ENCODE measurements at places on chromosomes 16 and 17.

- no peaks in the 10 kb centered on the region for H3K27me3 ChIP-seq
- H3K4me1 ChIP-seq: peaks cover 33% of the 10 kb centered on the region
- no peak overlapping the region for H3K4me3 ChIP-seq
- peak overlapping the region; percentile 16 for H3K27ac ChIP-seq
- no peak for DNase-seq
Observed at GRCh38 chr17:7256766-7257456, 4.9 kb downstream of the ELP5 start.

DNA sequence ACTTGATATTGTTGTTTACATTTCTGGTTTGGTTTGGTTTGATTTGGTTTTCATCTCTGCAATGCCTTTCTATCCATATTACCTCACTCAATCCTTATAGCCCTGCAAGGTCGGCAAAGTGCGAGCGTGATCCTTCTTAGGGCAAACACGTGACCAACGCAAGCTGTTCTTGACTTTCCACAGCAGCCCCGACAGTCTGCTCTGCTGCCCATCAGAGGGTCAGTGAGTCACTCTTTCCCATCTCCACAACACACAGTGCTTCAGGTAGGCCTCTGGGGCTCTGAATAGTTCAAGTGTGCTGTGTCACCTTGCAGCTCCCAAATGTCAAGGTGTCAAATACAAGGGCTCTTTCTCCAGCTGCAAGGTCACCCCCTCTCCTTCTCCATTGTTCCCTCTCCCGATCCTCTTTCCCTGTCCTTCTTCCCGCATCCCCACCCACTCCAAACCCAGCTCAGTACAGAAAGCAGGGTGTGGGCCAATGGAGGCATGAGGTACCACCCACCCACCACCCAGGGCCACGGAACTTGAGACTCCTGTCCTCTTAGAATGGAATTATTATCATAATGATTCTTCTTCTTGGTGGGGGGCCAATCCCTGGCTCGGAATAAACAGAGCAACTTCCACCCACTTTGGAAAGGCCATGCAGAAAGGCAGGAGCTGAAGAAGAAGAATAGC, 139.7 kb downstream of the SLC39A11 start:
- H3K27ac ChIP-seq: no peak overlapping the region
- no peaks in the 10 kb centered on the region for H3K27me3 ChIP-seq
- H3K4me3 ChIP-seq: no peak overlapping the region
- no peaks in the 10 kb centered on the region for H3K36me3 ChIP-seq

DNA sequence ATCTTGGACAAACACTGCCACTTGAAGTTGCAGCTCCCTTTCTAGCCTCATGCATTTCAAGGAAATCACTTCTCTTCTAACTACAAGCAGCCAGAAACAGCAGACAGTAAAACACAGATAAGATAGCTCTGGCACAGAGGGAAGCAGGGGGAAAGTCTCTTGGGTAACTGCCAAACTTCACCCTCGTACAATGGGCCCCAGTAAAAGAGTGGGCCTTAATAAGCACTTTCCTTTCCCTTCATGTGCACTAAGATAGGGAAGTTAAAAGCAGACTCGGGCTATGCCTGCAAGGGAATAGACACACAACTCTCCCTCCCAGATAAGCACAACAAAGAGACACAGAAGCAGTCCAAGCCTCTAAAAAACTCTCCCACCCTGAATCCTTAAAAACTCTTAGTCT, 4.2 kb upstream of the KRTAP4-5 start:
- H3K27me3 ChIP-seq: no peaks in the 10 kb centered on the region
- H3K36me3 ChIP-seq: no peaks in the 10 kb centered on the region
- H3K27ac ChIP-seq: no peak overlapping the region
- no peaks in the 10 kb centered on the region for H3K4me1 ChIP-seq
- no peak overlapping the region for H3K4me3 ChIP-seq
- no peak for DNase-seq

DNA sequence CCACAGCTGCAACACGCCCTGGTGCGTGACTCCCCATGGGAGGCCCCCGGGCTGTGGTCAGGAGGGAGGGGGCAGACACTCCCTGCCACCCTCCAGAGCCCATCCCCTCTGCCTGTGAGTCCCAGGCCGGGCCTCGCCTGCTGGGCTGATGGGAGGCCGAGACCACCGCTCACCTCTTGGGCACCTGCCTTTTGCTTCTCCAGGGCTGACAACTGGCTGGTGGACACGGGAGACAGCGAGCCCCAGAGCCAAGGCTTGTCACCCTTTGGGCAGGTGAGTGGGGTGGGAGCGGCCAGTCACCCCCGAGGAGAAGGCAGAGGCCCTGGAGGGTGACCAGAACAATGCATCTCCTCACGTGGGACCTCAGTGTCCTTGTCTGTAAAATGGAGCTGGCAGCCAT, 20.8 kb downstream of the CHMP1A start:
- no peak overlapping the region for H3K4me3 ChIP-seq
- no peaks in the 10 kb centered on the region for H3K36me3 ChIP-seq
- peaks cover 28% of the 10 kb centered on the region for H3K4me1 ChIP-seq
- H3K27ac ChIP-seq: no peak overlapping the region
- peaks cover 17% of the 10 kb centered on the region for H3K27me3 ChIP-seq
- no peak for DNase-seq

DNA sequence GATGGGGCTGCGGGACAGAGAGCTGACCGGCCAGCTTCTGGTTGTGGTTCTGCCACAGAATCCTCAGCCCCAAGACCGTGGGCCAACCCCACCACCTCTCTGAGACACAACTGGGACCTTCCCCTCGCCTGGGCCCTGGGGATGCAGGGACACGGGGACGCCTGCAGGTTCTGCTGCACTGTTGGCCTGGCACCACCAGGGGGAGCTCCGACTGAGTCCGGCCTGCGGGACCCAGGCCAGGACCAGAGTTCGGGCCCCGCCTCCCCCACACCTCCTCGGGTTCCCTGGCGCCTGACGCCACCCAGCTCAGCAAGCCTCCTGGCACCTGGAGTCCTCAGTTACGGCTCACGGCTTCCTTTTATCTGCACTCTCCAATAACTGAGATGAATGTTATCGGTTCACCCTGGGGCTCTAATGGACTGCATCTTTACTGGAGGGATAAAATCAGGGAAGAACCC, 27.3 kb downstream of the TBC1D16 start:
- no peaks in the 10 kb centered on the region for H3K36me3 ChIP-seq
- no peaks in the 10 kb centered on the region for H3K27me3 ChIP-seq
- H3K27ac ChIP-seq: peak overlapping the region; percentile 23

DNA sequence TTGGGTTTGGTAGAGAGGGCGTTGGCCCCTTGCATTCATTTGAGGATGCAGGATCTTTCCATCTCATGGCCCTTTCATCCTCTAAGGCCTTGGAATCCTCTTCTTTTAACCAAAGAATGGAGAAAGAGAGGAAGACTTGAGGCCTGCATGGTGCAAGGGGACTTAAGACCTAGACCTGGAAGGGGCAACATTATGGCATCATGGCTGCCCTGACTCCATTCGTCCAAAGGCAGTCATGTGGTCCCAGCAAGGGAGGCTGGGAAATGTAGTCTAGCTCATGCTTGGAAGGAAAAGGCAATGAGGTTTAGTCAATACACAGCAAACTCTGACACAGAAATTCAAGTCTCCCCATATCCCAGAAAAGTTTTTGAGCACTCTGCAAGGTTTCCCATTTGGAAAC, 30.7 kb upstream of the CDRT4 start:
- peaks cover 3% of the 10 kb centered on the region for H3K4me1 ChIP-seq
- no peaks in the 10 kb centered on the region for H3K27me3 ChIP-seq

DNA sequence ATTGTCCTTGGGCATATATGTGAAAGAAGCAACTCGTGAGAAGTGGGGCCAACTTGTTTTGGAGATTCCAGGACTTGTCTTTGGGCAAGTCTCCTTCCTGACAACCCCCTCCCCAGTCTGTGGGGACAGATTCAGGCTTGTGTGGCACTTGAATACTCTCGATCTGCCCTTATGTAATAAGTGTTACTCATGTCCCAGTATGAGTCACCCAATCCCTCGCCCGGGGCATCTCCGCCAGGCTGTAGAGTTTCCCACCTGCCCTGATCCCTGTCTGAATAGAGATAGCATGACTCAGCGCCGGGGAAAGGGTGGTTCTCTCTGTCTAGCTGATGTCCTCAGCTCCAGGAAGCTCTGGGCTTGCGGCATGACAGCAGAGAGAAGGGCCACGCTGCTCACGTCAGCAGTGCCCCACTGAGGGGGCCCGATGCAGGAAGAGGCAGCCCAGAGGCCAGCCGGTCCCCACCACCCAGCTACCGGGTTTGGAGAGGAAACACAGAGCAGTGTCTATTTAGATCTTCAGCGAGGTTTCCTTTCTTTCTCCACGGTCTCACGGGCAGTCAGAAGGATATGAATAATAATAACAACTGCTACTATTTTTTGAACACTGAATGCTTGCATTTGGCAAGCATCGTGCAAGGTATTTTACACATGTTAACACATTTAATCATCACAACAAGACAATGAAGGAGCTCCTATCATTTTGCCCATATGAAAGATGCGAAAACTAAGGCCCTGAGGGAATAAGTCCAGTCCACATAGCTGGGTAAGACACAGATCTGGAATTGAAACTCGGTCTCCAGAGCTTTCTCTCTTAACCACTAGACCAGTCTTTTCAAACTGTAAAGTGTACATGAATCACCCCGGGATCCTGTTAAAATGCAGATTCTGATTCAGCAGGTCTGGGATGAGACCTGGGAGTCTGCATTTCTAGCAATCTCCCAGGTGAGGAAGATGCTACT, 426.7 kb upstream of the MAF start:
- no peak overlapping the region for H3K4me3 ChIP-seq
- no peaks in the 10 kb centered on the region for H3K27me3 ChIP-seq
- H3K27ac ChIP-seq: no peak overlapping the region
- no peaks in the 10 kb centered on the region for H3K36me3 ChIP-seq
- H3K4me1 ChIP-seq: no peaks in the 10 kb centered on the region
- DNase-seq: no peak

GRCh38 chr16:83187405-83187804, 560.6 kb downstream of the CDH13 start:
- no peak overlapping the region for H3K27ac ChIP-seq
- no peaks in the 10 kb centered on the region for H3K27me3 ChIP-seq
- H3K4me3 ChIP-seq: no peak overlapping the region
- DNase-seq: no peak
- no peaks in the 10 kb centered on the region for H3K4me1 ChIP-seq
- H3K36me3 ChIP-seq: no peaks in the 10 kb centered on the region

- DNase-seq: no peak
- H3K4me3 ChIP-seq: no peak overlapping the region
- H3K27me3 ChIP-seq: no peaks in the 10 kb centered on the region
- H3K27ac ChIP-seq: no peak overlapping the region
Observed at GRCh38 chr16:83970430-83970815, 2.4 kb downstream of the NECAB2 start.

DNA sequence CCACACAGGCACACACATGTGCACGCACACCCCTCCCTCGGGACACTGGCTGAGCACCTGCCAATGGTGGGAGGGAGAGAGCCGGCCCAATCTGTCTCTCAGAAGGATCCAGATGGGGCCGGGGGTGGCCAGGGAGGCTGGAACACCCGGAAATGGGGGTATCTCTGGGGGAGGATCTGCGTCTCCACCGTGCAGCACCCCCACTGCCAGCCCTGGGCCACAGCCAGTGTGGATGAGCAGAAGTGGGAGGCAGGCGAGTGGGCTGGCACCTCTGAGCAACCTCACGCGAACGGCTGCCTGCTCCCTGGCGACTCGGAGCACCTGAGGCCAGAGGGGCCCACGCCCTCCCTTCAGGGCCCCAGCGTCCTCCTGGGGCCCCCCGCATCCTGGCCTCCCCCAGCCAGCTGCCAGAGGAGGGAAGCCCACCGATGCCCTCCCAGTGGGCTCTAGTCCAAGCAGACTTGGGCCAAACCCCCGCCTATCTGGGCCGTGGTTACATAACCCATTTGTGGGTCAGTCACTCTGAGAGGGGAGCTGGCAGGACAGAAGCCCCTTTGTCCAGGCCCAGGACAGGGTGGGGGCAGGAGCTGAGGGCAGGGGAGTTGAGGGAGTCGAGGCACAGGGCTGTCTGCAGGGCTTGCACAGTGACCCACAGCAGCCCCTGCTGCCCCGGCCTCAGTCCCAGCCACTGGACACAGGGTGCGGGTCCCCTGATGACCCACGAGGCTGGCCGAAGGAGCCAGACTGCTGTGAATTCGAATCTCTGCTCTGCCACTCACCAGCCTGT, 5.6 kb downstream of the CASKIN1 start:
- no peak for DNase-seq
- H3K27me3 ChIP-seq: no peaks in the 10 kb centered on the region
- H3K36me3 ChIP-seq: no peaks in the 10 kb centered on the region
- H3K4me1 ChIP-seq: peaks cover 5% of the 10 kb centered on the region
- H3K27ac ChIP-seq: no peak overlapping the region
